Fibroblast of skin of right biceps (primary cell): ENCODE measurements at places on chromosomes 7 and 10.

GRCh38 chr10:67839951-67840350 lies 2.0 kb upstream of the DNAJC12 start:
- peak; percentile 19 for DNase-seq

GRCh38 chr10:116253716-116254115 lies 19.3 kb downstream of the GFRA1 start:
- no peak for DNase-seq

DNA sequence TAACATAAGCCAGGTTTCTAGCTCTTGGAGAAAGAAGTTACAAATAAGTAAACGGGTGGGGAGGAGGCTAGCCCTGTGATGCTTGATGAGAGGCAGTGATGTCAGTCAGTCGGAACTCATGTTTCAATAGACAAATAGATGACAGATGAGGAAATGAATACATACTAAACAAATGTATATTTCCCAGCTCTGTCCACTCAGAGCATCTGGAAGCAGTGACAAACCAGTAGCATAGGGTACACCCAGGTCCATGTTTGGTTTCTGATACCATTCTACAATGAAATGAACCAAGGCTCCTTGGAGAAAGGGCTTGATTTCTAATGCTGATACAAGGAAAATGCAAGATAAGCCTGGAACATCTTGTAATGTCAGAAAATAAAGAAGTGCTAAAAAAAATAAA lies 30.6 kb downstream of the PODXL start:
- peak; percentile 46 for DNase-seq

- DNase-seq: no peak
Observed at GRCh38 chr7:151795168-151795811, 81.6 kb downstream of the PRKAG2 start.

GRCh38 chr7:2904202-2904601 lies 60.1 kb upstream of the GNA12 start:
- no peak for DNase-seq

DNA sequence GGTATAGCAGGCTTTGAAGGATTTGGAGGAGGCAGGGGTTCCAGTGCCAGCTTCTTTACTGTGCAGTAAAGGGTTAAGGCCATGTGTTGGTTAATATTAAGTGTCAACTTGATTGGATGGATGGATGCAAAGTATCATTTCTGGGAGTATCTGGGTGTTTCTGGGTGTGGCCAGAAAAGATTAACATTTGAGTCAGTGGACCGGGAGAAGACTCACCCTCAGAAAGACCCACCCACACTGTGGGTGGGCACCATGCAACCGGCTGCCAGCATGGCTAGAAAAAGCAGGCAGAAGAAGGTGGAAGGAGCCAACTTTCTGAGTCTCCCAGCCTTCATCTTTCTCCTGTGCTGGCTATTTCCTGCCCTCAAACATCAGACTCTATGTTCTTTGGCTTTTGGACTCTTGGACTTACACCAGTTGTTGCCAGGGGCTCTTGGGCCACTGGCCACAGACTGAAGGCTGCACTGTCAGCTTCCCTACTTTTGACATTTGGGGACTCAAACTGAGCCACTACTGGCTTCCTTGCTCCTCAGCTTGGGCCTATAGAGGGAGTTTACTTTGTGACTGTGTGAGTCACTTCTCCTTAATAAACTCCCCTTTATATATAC lies 6.8 kb upstream of the TRUB1 start:
- DNase-seq: no peak

GRCh38 chr10:95388109-95388471 lies 97.3 kb upstream of the PDLIM1 start:
- DNase-seq: no peak
